ENCODE measurements at places on chromosomes 5 and 9.

DNA sequence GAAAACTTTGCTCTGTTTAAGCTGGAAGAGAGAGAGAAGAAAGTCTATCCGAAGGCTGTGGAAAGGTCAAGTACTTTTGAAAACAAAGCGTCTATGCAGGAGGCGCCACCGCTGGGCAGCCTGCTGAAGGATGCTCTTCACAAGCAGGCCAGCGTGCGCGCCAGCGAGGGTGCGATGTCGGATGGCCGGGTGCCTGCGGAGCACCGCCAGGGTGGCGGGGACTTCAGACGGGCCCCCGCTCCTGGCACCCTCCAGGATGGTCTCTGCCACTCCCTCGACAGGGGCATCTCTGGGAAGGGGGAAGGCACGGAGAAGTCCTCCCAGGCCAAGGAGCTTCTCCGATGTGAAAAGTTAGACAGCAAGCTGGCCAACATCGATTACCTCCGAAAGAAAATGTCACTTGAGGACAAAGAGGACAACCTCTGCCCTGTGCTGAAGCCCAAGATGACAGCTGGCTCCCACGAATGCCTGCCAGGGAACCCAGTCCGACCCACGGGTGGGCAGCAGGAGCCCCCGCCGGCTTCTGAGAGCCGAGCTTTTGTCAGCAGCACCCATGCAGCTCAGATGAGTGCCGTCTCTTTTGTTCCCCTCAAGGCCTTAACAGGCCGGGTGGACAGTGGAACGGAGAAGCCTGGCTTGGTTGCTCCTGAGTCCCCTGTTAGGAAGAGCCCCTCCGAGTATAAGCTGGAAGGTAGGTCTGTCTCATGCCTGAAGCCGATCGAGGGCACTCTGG is 32.6 kb downstream of the CD180 start:
- DNase-seq: no peak

DNA sequence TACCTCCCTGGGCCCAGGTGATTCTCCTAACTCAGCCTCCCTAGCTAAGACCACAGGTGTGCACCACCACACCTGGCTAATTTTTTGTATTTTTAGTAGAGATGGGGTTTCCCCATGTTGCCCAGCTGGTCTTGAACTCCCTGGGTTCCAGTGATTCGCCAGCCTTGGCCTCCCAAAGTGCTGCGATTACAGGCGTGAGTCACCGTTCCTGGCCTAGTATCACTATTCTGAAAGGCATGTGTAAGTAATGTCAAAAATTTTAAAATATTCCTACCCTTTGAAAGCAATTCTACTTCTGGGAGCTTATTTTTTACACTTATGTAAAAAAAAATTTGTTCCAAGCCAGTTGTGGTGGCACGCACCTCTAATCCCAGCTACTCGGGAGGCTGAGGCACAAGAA is 27.1 kb upstream of the TLE1 start:
- no peak for DNase-seq

DNA sequence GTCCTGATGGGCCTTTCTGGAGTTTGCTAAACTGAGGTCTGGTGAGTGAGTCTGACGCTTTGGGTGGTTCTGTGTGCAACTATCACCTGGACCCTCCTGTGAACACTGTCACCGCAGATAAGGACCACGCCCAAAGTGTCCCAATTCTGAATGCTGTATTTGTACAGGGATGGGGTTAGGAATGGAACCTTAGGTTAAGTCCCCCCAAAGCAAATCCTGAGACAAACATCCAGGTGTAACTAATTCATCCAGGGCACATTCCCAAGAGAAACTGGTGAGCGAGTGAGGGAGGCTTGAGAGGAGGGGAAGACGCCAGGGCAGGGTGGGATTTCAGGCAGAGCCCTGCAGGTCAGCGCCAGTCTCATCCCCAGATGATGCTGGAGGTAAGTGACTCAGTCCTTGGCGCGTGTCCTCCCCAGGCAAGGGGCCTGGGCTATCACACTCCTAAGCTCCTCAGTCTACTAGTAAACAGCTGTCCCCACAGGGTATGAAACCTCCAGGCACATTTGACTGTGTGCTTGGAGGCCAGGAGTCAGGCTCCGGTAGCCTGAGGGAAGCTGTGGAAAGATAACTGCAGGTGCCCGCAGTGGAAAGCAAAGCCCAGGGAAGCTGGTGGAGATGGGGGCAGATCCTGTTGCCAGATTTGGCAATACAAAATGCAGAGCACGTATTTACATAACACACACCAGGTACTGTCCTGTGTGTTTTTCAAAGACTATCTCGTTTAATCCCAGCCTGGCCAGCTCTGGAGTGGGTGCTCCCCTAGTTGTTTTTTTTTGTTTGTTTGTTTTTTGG is 66.7 kb downstream of the IL6ST start:
- no peak for DNase-seq

- DNase-seq: no peak
Measured at GRCh38 chr9:35193762-35194161, 32.0 kb downstream of the UNC13B start.

DNA sequence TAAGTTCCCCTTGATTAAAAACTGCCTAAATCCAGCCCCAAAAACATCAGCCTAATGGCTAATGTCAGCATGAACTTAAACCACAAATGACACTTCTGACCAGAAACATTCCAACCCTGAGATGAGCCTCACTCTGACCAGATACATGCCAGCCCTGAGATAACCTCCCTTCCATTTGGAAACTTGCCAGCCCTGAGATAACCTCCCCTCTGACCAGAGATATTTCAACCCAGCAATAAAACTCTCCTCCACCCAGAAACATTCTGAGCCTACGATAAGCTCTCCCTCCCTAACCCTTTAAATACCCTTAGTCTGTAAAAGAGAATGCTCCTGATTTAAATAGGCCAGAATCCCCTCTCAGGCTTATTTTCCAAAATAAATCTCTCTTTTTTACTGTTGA is 1035.7 kb upstream of the NUDT12 start:
- DNase-seq: no peak

GRCh38 chr9:102497709-102498108 is 497.4 kb upstream of the CYLC2 start:
- no peak for DNase-seq

DNA sequence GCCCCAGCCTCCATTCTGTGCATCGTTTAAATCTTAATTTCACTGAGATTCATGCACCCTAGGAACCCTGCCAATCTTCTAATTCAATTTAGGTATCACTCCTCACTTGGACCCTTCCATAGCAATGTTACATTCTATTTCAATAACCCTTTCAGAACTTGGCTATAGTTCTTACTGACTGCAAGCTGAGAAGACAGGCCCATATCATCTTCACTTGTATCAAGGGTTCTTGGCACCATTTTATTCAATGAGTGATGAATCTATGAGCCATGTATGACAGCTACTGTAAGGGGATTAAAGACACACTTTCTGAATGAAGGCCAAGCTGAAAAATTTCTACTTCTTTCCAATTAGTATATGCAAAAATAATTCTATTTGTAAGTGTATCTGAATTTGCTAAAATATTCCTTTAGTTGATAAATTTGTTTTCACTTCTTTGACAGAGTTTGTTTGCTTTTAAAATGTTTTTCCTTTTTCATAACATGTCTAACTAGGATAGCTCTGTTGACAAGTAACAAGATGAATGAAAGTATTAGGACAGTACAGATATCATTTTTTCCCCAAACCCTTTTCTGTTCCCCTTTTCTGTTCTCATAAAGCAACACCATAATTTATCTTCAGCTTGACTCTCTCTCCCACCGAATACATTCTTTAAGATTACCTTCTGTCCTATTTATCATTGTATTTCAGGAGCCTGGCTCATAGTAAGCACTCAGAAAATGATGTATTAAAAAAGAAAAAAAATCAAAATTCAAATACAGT is 9.6 kb downstream of the ITGA2 start:
- no peak for DNase-seq

Measured in D721Med (cell line).